ENCODE measurements at places on chromosomes 5 and 9.

GRCh38 chr9:91557327-91557726, 133.7 kb upstream of the NFIL3 start:
- no peak for DNase-seq

GRCh38 chr5:176810081-176810597, at the start of gene UNC5A:
Gene UNC5A, plus strand, starts transcription at chr5:176810559. Its CDS starts 192 bp downstream, at chr5:176810751.
- DNase-seq = no peak

GRCh38 chr5:132375957-132376356, 6.4 kb downstream of the SLC22A5 start:
- DNase-seq = no peak

- no peak for DNase-seq
Measured at GRCh38 chr9:74557571-74557970, 60.4 kb downstream of the RORB start.

DNA sequence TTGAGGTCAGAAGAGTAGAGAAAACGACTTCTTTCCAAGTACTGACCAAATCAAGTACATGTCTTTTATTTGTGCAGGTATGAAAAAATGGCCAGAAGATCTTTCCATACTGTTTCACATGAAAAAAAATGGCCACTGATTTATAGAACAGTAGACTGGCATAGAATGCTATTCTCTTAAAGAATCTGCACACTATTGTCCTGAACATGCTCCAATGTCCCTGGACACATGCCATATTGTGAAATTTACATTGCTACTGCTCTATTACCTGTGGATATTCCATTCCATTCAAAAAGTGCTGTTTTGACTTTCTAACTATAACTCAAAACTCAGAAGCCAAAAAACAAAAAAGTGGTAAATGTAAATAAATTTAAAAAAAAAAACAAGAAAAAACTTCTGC, 60.6 kb downstream of the FBXL17 start:
- DNase-seq = no peak

DNA sequence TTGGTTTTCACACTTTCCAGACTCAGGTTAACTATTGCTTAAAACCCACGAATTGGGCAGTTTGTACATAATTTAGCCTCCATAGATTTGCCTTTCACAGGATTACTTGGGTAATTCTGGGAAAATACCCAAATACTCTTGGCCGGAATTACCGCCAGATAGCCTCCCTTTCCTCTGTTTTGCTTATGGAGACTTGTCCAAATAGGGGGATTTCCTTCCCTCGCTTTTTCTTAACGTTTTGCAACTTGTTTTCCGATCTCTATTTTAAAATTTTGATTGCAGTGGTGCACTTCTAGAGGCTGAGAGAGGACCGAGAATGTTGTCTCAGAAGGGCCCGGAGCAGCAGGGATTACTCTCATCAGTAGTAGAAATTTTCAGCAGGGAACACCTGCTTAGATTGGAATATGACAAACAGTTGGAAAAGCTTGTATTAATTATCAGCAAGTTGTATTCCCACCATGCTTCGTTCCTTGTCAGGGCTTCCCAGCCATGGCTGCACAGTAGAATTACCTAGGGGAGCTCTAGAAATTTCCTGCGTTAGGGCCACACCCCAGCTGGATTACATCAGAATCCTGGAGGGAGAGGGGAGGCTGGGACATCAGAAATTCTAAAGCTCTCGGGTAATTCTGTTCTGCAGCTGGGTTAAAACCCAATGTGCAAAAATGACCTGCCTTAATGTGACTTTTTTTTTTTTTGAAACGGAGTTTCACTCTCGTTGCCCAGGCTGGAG, 329.1 kb downstream of the SH3GL2 start:
- DNase-seq = no peak

DNA sequence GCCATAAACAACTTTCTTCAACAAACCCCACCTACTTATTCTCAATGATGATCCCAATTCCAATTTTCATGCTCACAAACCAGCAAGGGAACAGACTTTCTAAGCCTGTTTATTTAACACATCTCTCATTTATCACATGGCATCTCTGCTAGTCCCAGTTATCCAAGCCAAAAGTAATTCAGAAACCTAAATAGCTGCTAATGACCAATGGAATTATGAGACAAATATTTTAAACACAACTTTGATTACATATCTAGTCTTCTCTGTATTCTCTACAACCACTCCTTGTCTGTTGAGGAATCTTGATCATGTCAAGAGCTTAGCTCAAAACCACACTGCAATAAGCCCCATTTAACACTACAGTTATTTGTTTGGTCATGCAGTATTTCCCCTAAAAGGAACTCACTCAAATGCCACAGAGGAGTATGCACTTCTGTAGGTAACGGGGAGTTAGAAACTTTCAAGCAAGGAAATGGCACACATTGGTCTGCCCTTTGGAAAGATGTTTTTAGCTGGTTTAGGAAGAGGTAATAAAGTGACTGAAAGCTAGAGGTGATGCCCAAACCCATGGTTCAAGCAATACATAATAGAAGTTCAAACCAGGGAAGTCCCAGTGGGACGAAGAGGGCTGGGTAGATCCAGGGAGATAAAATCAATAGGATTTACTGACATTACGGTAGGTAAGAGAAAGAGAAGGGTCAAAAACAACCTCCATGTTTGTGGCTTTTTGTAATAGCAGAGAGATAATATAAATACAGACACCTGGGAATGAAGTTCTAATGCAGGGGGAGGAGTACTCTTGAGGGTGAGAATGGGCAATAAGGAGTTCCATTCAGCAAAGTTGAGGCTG, 42.1 kb upstream of the HTR4 start:
- DNase-seq = no peak

- no peak for DNase-seq
Measured at GRCh38 chr5:155575861-155576260, 562.3 kb downstream of the KIF4B start.

DNA sequence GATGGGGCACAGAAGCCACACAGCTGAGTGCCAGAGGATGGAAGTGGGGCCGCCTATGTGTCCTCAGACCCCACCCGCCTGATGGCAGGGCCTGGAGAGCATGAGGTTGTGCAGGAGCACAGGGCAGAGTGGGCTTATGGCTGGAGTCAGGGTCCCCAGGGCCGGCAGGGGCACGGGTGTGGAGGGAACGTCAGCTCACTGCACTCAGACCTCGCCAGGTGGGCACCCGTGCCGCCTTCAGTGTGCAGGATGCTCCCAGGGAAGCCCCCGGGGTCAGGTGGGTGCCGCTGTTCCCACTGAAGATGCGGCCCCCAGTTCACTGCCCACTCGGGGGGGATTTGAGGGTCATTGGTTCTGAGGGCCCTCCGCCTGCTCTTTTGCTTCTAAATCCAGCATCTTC, 34.9 kb downstream of the EXOC3 start:
- no peak for DNase-seq

DNA sequence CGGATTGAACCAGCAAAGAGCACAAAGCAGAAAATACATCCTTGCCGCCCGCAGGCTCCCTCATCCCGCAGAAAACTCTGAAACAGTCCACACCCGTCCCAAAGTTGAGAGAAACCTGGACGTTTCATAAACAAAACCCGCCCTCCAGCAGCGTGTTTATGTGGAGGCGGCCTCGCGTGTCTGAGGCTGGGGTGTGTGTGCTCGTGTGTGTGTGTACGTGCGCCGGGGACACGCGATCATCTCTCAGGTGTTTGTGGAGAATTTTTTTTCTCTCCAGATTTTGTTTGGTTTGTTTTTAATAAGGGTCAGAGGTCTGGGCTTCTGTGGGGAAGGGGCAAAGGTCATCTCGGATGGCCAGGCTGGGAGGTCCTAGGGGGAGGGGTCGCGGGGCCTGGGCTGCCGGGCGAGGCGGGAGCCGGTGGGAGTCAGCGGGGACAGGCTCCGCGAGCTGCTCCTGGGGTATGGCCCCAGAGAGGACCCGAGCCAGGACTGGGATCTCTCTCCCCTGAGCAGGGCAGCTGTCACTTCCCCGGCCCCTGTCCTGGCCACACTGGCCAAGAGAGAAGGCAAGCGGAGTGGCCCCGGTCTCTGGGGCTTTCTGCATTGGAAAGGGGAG, 206.4 kb downstream of the C9orf50 start:
- no peak for DNase-seq

GRCh38 chr9:104921067-104921741, 6.8 kb downstream of the ABCA1 start:
- DNase-seq = no peak

GRCh38 chr5:74581988-74582365, 58.6 kb downstream of the ENC1 start:
- no peak for DNase-seq

GRCh38 chr9:447230-448025, 232.8 kb downstream of the DOCK8 start:
- no peak for DNase-seq

DNA sequence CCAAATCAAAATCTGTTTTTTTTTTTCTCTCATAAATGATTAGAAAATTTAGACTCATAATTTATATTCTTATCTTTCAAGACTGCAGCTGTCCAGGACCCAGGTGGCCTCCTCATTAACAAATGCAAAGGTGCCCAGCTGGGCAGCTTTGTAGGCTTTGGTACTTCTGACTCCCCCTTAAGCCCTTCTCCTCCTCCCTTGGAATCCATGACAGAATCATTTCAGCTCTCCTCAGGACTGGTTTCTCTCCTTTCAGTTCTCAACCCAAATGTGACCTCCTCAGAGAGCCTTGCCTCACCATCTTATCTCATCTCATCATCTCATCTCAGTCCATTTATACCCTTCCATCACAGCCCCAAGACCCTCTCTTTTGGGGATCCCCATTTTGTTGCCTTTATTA, 221.7 kb downstream of the KIAA0825 start:
- DNase-seq = no peak

GRCh38 chr5:14676320-14676719, 11.8 kb downstream of the OTULIN start:
- DNase-seq = no peak

DNA sequence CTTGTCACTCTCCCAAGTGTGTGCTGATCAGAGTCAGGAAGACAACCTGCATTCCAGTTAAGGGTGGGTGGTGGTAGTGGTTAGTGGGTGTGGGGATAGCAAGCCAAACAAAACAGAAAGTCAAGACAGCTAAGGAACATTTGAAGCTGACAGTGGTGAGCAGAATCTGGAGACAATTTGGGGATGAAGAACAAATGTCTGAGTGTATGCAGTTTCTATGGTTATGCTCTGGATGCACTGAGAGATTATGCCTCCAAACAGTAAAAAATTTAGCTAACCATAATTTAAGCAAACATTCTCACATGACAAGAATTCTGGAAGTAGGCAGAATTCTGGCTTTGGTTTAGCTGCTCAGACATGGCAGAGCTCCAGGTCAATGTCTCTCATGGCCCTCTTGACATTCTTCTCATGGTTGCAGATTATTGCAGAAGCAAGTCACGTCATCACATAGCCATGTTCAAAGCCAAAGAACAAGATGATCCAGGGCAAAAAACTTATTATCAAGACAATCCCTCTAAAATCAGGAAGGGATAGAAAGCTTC, 148.7 kb downstream of the LURAP1L start:
- DNase-seq = no peak

DNA sequence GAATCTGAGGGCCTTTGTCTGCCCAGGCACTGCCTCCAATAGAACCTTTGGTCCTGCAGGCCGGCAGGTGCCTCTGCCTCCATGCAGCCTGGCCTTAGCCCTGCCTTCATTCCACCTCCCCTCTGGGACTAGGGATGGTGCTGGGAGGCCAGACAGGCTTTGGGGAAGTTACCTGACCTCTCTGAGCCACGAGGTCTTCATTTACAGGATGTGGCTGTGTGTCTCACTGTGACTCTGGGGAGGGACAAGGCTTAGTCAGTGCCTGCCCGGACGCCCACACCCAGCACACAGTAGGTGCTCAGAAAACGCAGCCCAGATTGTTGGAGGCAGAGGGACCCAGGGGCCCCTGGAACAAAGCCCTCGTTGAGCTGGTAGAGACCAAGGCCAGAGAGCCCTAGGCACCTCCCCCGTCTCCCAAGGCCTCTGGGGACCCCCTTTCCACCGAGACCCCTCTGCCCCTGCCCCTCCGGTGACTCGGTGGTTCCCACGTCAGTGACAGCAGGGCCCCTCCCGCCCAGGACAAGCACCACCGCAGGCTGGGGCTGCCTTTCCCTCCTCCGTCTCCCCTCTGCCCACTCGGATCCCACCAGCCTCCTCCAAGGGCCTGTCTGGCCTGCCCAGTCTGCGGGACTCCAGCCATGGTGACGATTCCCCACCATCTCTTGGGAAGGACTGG, 46.9 kb upstream of the EGFL7 start:
- DNase-seq = no peak

DNA sequence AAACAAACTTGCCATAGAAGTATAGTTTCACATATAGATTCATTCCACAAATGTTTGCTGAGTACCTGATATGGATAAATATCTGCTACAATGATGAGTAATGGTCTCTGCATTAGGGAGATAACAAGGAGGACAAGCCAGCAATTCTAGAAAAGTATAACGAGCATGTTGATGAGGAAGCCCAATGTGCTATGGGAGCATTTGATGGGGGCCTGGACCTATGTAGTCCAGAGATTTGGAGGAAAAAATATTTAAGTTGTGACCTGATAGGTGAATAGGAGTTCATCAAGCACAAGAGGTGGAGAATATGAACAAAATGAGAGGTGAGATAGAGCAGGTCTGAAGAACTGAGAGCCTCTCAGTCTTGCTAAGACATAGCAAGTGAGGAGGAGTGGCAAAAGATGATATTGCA, 14.4 kb upstream of the TMEM245 start:
- no peak for DNase-seq

- DNase-seq = no peak
Measured at GRCh38 chr5:44443172-44443571, 54.0 kb upstream of the FGF10 start.

DNA sequence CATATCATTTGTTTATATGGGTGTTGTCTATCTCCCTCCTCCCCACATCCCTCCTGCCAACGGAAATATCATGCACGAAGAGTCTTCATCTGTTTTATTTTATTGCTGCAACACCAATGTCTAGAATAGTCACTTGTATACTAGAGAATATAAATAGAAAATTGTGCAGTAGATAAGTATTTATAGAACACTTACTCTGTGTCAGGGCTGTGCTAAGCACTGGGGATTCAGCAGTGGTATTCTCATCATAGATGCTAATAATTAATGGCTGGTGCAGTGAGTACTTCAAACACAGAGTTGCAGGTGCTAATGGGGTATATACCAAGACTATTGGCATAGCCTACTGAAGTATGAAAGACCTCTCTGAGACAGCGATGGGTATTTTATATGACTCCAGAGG, 353.5 kb upstream of the CDH6 start:
- no peak for DNase-seq

- no peak for DNase-seq
Measured at GRCh38 chr5:136141561-136141960, 8.9 kb downstream of the SMAD5 start.

DNA sequence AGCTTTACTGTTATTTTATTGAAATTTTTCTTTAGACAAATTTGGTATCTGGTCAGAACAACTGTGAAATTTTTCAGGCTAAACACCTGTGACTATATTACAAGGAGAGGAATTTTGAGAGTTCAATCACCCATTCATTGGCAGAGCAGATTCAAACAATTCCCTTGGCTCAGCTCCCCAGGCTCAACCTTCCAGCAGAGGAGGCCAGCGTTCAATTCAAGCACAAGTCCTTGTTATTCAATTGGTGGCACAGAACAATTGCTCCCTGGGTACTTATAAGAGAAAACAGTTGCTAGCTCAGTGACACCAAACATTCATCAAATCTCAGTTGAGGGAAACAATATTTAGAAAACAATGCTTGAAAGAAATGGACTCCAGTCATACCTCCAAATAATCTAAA, 83.3 kb downstream of the SUSD1 start:
- no peak for DNase-seq
